T-helper 1 cell (primary cell): ENCODE measurements at places on chromosomes 6 and 20.

- DNase-seq, result no peak
These were observed 40.4 kb downstream of the C6orf118 start for GRCh38 chr6:165268987-165269386.

- no peak for DNase-seq
These were observed 283.0 kb upstream of the NOX3 start for GRCh38 chr6:155738602-155739105.

- DNase-seq, result no peak
These were observed 95.9 kb downstream of the SSR1 start for GRCh38 chr6:7216941-7217621.

DNA sequence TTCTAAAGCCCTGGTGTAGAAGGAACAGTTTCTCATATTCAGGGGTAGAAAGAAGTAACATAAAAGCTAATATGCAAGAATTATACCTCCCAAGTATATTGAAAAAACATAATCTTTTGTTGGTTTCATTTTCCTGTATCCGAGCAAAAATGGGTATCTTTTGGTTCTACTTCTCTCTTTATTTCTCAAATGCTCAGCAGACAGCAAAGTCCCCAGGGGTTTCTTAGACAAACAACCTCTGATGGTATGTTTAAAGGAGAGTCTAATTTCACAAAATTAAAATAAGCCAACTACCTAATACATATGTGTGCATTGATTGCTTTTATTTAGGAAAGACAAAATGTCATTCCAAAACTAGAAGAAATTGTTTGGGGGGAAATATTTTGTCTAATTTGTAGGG, 131.0 kb downstream of the TSHZ2 start:
- DNase-seq, result no peak

GRCh38 chr6:25834950-25835349, 3.1 kb upstream of the SLC17A1 start:
- DNase-seq, result no peak

GRCh38 chr6:113856625-113857555, at the start of gene MARCKS:
TSS of gene MARCKS (plus strand) at chr6:113857345. CDS start at chr6:113857746, 401 bp downstream.
- peak; percentile 39 for DNase-seq

DNA sequence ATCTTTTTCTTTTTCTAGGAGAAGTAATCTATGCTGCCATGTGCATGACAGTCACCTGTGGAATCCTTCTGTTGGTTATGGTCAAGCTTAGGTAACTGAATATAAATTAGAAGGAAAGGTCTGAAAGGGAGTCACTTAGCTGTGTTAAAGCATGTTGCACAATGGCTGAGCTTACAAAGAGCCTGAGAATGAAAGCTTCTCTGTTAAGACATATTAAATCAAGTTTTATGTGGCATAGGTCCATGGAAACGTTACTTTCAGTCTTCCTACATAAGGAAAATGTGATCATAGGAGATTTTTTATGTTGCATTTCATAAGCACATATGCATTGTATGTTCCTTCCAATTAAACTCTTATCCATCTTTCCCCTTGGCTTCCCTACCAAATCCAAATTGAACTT, 72.1 kb downstream of the GFRAL start:
- no peak for DNase-seq
